ENCODE measurements at places on chromosomes 6 and 20. TPM values are rescaled to one million over a fixed set of nuclear protein-coding genes. Genes with fewer than 3 reads are reported as not detected.

GRCh38 chr6:16657768-16658167 is 103.5 kb downstream of the ATXN1 start:
- H3K4me3 ChIP-seq: peak overlapping the region; percentile 65
- peak; percentile 25 for DNase-seq

The MAP1LC3A gene
- total RNA-seq: 5.2 TPM

DNA sequence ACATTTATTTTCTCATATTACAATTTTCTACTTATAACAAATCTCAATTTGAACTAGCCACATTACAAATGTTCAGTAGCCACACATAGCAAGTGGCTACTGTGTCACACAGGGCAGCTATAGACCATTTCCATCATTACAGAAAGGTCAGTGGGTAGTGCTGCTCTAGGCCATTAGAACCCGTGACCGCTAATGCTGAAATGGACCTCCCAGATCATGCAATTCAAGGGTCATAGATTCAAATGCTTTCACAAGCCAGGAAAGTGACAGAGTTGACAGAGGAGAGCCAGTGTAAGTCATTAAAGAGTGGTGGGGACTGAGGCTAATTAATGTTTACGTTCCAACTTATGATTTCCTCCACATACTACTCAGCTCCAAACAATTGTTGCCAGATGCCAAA is 3.5 kb upstream of the OCSTAMP start:
- no peak overlapping the region for H3K4me3 ChIP-seq
- H3K4me1 ChIP-seq: peaks cover 49% of the 10 kb centered on the region
- H3K36me3 ChIP-seq: no peaks in the 10 kb centered on the region
- no peak for DNase-seq
- H3K27ac ChIP-seq: no peak overlapping the region

The ETV7 gene
- total RNA-seq: 1.4 TPM

- H3K4me1 ChIP-seq: peaks cover 12% of the 10 kb centered on the region
- H3K27ac ChIP-seq: peak overlapping the region; percentile 97
- H3K36me3 ChIP-seq: peaks cover 24% of the 10 kb centered on the region
- no peak for DNase-seq
Measured at GRCh38 chr6:96522465-96523009, 931 bp downstream of the UFL1 start.

DNA sequence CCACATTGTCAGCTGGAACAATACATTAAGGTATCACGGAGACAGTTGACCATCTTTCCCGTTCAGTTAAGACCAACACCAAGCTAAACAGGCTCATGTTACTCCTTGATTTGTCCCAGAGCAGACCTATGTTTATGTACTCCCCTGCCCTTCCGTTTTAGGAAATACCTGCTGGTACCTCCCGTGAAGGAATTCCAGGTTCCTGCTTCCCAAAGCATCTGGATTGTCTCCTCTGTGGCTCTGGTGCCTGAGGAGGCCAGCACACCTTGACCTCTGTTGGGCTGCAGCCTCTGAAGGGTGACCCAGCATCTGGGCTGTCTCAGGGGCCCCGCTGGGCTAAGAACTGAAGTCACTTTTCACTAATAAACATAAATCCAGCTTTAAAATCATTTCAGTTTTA is 647.8 kb upstream of the MARCKS start:
- H3K27ac ChIP-seq: no peak overlapping the region
- no peak overlapping the region for H3K4me3 ChIP-seq
- H3K27me3 ChIP-seq: no peaks in the 10 kb centered on the region
- no peaks in the 10 kb centered on the region for H3K36me3 ChIP-seq
- no peak for DNase-seq
- H3K4me1 ChIP-seq: no peaks in the 10 kb centered on the region

DNA sequence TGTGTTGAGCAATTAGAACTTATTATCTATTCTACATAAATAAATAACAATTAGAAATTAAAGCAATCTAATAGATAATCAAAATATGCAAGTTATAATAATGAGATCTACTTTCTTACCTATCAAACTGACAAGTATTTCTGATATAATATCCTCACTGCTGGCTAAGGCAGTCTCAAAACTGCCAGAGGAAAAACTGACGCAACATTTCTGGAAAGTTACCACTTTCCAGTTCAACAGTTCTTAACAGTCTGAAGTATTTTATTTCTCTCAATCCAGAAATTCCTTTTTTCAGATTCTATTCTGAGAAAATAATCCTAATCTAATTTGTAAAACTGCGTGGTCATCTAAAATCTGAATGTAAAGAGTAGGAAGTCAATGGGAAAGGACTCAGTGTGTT is 121.0 kb downstream of the TRDN start:
- no peak overlapping the region for H3K27ac ChIP-seq
- H3K36me3 ChIP-seq: no peaks in the 10 kb centered on the region
- no peak for DNase-seq

The BPIFB1 gene
- not detected for total RNA-seq

GRCh38 chr6:159056003-159056402 is 11.2 kb upstream of the TAGAP start:
- no peak for DNase-seq
- peaks cover 2% of the 10 kb centered on the region for H3K36me3 ChIP-seq
- no peaks in the 10 kb centered on the region for H3K27me3 ChIP-seq
- peak overlapping the region; percentile 58 for H3K27ac ChIP-seq
- peak overlapping the region; percentile 53 for H3K4me3 ChIP-seq

The NQO2 gene
- 32.7 TPM for total RNA-seq

- no peak for DNase-seq
- H3K36me3 ChIP-seq: no peaks in the 10 kb centered on the region
- H3K27ac ChIP-seq: no peak overlapping the region
- no peaks in the 10 kb centered on the region for H3K4me1 ChIP-seq
Measured at GRCh38 chr6:88276331-88276730, 110.2 kb upstream of the CNR1 start.

DNA sequence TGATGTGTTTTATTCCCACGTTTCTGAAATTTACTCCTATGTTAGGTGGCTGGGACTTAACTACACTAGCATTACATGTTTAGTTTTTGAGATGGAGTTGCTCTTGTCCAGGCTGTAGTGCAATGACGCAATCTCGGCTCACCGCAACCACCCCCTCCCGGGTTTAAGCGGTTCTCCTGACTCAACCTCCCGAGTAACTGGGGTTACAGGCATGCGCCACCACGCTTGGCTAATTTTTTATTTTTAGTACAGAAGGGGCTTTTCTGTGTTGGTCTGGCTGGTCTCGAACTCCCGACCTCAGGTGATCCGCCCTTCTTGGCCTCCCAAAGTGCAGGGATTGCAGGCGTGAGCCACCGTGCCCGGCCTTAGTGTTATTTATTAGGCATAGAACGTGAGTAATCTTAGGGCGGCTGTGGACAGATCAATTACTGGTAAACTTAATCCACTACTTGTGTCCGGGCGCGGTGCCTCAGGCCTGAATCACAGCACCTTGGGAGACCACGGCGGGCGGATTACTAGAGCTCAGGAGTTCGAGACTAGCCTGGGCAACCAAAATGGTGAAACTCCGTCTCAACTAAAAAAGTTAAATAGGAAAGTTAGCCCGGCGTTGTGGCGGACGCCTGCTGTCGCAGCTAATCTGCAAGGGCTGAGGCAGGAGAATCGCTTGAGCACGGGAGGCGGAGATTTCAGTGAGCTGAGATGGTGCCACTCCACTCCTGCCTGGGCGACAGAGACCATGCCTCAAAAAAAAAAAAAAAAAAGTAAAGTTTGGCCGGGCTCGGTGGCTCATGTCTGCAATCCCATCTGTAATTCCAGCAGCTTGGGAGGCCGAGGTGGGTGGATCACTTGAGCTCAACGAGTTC is 123.7 kb upstream of the BTN3A2 start:
- peaks cover 53% of the 10 kb centered on the region for H3K4me1 ChIP-seq
- H3K4me3 ChIP-seq: peak overlapping the region; percentile 82
- H3K27ac ChIP-seq: peak overlapping the region; percentile 98
- H3K36me3 ChIP-seq: peaks cover 6% of the 10 kb centered on the region
- H3K27me3 ChIP-seq: no peaks in the 10 kb centered on the region

GRCh38 chr6:106626485-106626884 is 2.8 kb downstream of the RTN4IP1 start:
- H3K27me3 ChIP-seq: no peaks in the 10 kb centered on the region
- no peak overlapping the region for H3K27ac ChIP-seq
- peaks cover 21% of the 10 kb centered on the region for H3K4me1 ChIP-seq
- no peak overlapping the region for H3K4me3 ChIP-seq
- no peak for DNase-seq
- H3K36me3 ChIP-seq: peaks cover 7% of the 10 kb centered on the region

GRCh38 chr6:112106562-112106961 is 19.2 kb downstream of the FAM229B start:
- H3K4me1 ChIP-seq: no peaks in the 10 kb centered on the region
- DNase-seq: no peak
- H3K27ac ChIP-seq: no peak overlapping the region
- peaks cover 1% of the 10 kb centered on the region for H3K27me3 ChIP-seq

GRCh38 chr6:42276034-42276890 is 58.6 kb upstream of the MRPS10 start:
- no peak overlapping the region for H3K4me3 ChIP-seq
- H3K36me3 ChIP-seq: peaks cover 1% of the 10 kb centered on the region
- H3K27me3 ChIP-seq: no peaks in the 10 kb centered on the region

- no peaks in the 10 kb centered on the region for H3K36me3 ChIP-seq
- no peak overlapping the region for H3K27ac ChIP-seq
- no peak for DNase-seq
Measured at GRCh38 chr20:62448038-62448437, 20.7 kb upstream of the RBBP8NL start.

The DPPA5 gene
- total RNA-seq: not detected

DNA sequence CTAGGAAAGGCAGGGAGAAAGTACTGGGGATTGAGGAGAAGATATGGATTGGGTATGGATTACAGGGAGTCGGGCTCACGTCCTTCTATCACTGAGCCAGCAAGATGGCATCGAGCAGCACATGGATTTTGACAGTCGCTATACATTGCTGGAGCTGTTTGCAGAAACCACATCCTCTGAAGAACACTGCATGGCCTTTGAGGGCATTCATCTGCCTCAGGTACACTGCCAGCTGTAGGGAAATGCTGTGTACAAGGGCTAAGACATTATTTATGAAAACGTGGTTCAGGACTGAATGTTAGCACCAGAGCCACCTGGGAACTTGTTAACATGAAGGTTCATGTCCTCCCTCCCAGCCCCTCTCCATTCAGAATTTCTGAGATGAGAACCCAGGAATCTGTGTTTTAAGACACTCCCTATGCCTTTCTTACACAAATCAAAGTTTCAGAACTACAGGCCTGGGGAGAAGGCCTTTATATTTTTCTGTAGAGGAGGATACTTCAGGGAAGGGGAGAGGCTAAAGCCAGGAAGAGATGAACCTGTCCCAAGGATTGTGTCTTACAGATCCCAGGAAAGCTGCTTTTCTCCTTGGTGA is 3.5 kb downstream of the CUL9 start:
- H3K27ac ChIP-seq: peak overlapping the region; percentile 41
- H3K36me3 ChIP-seq: peaks cover 4% of the 10 kb centered on the region
- H3K4me1 ChIP-seq: peaks cover 48% of the 10 kb centered on the region

- H3K36me3 ChIP-seq: peaks cover 2% of the 10 kb centered on the region
- H3K27ac ChIP-seq: no peak overlapping the region
- H3K27me3 ChIP-seq: peaks cover 88% of the 10 kb centered on the region
- H3K4me3 ChIP-seq: peak overlapping the region; percentile 76
- peak; percentile 39 for DNase-seq
Measured at GRCh38 chr6:3228046-3228671, 706 bp upstream of the TUBB2B start.

DNA sequence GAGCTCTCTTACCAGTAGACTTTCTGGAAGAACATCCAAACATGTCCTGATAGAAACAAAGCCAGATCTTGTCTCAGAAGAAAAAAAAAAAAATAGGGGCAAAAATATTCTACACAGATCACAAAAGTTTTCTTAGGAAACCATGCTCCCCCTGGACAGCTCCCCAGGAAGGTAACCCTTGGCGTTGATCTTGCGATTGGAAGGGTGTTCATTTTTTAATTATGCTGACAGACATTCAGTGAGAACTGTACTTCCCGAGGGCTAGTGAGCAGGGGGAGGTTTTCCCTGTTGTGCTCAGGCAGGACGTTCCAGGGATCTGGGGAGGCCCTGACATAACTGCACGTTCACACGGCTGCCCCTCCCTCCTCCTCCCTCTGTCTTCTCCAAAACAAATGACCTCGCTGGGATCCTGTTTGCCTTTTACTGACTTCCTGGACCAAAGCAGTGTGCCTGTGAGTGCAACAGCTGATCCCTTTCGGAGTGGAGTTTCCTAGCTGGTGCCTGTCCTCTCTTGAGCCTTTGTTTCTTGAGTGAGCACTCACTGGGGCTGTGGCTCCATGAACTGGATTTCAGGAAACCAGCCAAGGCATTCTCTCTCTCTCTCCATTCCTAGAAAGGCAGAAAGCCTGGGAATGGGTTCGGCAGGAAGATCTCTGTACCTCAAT is 46.7 kb downstream of the MARCKS start:
- no peak overlapping the region for H3K4me3 ChIP-seq
- DNase-seq: no peak
- no peaks in the 10 kb centered on the region for H3K4me1 ChIP-seq
- peaks cover 14% of the 10 kb centered on the region for H3K27me3 ChIP-seq
- H3K27ac ChIP-seq: no peak overlapping the region
- no peaks in the 10 kb centered on the region for H3K36me3 ChIP-seq

- DNase-seq: no peak
- no peak overlapping the region for H3K27ac ChIP-seq
- no peaks in the 10 kb centered on the region for H3K4me1 ChIP-seq
- no peaks in the 10 kb centered on the region for H3K27me3 ChIP-seq
Measured at GRCh38 chr6:102918161-102918560, 1524.7 kb downstream of the GRIK2 start.

Measured in activated T-cell treated with anti-CD3 and anti-CD28 coated beads, Interleukin-2, amount 50 U/mL, for 72 hours (primary cell).